ENCODE measurements at places on chromosomes 7 and 10.

- no peak for DNase-seq
Observed at GRCh38 chr10:76334255-76334654, 902.8 kb downstream of the LRMDA start.

DNA sequence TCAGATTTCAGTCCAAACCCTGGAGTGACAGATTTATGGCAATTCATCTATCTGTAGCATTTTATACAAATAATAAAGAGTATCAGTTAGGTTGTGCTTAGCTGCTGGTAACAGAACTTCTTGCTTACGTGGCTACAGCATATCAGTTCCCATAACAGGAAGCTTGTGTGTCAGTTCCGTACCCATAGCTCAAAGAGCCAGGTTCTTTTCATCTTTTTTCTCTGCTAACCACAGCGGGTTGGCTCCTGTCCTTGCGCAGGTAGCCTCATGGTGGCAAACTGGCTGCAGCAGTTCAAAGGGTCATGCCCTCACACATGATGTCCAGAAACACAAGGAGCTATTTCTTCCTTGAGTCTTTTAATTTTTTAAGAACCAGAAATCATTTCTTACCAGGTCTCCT is 1041.8 kb downstream of the GATA3 start:
- no peak for DNase-seq

DNA sequence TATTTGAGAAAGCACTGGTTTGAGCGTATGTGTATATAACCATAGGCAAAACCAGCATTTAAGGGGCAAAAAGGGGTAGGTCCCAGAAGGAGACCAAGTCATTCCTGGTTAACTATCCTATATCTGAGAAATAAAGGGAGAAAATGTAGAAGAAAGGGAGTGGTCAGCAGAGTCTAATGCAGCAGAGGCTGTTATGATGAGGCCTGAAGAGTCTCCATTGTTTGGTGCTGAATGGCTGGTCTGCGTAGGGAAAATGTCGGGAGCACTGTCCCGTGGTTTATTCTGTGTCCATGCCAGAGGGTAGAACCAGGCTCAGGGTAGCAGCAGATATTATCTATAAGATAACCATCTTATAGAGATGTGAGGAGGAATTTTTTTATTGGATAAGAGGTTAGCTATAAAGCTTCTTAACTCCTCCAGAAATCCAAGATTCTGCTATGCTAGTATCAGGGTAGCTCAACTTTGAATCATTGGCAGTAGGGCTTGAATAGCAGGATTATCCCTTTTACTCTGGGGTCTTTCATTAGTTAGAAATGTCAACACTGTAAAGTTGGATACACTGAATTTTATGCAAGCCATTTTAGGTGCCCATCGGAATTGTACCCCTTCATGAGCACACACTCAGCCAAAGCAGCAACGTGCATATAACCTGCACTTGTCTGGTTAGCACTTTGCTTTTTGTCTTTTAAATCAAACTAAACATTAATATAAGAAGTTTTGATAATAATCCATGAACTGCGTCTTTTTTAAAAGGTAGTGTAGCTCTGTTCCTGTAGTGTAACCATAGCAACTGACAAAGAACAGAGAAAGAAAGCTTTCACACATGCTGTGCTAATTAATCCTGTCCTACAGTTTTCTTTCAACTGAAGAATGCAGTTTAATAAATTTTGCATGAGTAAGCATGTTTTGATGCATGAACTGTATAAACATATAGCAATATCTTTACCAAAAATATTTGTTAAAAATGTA is 312.0 kb upstream of the FZD1 start:
- no peak for DNase-seq

GRCh38 chr7:31003721-31004120 is 40.0 kb downstream of the GHRHR start:
- no peak for DNase-seq

DNA sequence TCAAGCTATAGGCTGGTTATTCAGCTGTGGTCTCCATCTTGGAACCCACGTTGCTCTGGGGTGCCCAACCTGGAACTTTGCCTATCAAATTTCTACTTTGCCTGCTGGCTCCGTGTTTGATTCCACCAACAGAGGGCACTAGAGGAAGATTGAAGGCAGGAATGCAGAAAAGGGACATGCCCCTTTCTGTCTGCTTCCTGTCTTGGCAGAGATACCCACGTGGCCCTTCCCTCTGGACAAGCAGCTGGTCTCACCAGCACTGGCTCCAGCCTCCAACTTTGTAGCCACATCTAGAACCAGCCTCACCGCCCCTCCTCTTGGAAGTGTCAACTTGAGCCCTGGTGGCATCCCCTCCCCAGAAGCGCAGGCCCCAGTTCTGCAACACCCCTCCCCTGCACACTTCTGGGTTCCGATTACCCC is 52.1 kb upstream of the ZNF438 start:
- DNase-seq, result peak; percentile 18

GRCh38 chr7:131020759-131021261 is 286.8 kb upstream of the KLF14 start:
- DNase-seq, result no peak

GRCh38 chr10:72932259-72933015 is 22.2 kb downstream of the PLA2G12B start:
- DNase-seq, result no peak

DNA sequence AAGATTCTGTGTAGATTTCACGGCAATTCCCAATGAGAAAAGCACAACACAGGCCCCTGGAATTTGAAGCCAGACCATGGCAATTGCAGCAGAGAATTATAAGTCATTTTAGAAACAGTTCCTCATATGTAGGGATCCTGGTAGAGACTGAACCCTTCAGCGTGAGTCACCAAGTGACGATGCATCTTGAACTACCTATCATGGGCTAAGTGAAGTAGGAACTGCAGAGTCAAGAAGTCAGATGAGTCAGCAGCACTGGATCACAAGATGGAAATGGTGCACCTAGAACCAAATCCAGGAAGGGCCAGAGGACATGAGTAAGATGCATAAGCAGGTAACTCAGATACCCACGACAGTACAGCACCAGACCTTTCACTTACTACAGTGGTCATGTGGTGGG is 140.0 kb upstream of the TPK1 start:
- no peak for DNase-seq

DNA sequence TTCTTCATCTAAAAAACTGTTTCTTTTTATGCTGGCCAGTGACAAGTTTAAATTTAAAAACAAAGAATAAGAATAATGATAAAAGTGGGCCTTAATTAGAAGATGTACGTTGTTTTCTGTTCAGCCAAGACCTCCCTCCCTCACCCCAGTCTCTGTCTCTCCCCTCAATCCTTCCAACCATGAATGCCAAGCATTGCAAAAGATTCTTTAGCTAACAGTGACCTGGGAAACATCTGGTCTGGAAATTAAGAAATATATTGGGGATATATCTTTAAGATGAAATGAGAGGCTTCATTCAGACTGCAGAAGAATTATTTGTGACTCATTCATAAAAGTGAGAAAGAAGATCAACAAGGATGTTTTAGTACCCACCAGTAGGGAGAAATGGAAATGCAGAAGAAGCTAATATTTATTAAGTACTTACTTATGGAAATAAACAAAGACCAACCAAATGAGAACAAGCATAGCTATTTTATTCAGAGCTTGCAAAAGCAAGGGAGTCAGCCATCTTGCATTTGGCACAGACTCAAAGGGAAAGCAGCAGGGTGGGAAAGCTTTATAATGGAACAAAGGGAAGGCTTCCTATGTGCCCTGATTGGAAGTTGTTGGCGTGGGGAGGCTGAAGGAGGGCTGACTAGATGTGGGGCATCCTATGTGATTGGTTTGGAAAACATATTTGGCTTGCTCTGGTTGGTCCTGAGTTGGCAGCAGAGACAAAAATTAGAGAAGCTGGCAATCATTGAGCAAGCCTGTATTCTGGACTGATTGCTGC is 595.4 kb upstream of the GHITM start:
- no peak for DNase-seq
